Effector memory CD8-positive, alpha-beta T cell (primary cell): ENCODE measurements at places on chromosomes 3 and 15.

DNA sequence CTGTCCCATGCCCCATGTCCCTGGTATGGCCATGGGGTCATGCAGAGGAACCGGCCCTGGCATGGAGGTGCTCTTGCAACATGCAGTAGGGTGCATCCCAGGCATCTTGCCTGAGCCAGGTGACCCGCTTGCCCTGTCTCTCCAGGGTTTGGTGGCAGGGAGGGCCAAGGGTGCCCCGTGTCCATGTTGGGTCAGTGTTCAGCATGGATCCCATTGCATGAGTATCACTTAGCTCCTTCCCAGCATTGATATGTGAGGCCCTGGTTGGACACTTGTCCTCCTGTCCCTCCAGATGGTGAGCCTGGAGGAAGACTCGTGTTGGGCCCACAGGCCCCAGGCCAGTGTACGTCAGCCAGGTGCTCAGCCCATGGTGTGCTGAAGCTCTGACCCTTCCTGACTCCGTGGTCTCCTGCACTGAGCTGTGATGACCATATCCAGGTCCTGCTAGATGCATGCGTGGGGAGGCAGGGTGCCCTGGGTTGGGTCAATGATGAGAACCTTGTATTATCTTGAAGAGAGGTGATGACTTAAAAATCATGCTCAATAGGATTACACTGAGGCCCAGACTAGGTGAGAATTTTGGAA lies 205.0 kb downstream of the UBE3A start:
- no peaks in the 10 kb centered on the region for H3K27me3 ChIP-seq
- H3K4me3 ChIP-seq, result no peak overlapping the region
- peaks cover 3% of the 10 kb centered on the region for H3K36me3 ChIP-seq
- DNase-seq, result no peak
- H3K4me1 ChIP-seq, result no peaks in the 10 kb centered on the region
- H3K27ac ChIP-seq, result no peak overlapping the region

DNA sequence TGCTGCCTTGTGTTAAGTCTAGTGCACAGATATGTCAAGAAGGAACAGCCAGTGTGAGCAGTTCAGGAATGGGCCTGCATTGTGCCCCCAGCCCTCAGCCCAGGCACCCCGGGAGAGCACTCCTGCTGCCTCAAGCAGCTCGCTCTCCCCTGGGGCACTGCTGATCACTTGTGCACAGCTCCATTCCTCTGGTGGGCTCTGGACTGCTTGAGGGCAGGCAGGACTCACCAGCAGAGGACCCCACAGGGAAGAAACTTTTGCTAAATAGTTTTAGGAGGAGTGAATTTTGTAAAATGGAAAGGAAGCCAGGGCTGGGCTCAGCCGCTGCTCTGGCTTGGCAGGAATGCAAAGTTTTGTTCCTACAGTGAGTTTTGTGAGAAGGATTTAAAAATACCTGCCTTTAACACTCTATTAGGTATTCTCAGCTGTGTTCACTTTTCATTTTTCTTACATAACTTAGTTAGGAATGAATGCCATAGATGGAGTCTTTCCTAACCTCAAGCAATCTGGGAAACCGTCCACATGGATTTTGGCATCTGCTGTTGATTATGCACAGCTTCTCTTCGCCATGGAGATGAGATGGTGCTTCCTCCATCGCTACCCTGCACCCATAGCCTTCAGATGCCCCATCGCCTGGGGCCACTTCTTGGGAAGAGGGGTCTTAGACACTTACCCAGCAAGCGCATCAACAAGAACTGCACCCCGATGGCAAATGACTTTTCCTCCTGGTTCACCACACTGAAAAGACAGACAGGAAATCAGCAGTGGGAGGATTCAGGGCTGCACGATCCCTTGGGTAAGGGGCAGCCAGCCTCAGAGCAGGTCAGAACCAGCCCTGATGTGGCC lies 42.3 kb upstream of the RAB6B start:
- H3K4me3 ChIP-seq, result no peak overlapping the region
- peaks cover 70% of the 10 kb centered on the region for H3K27me3 ChIP-seq
- H3K36me3 ChIP-seq, result no peaks in the 10 kb centered on the region

GRCh38 chr3:23740517-23740965 lies 65.2 kb upstream of the UBE2E1 start:
- no peak for DNase-seq
- peak overlapping the region; percentile 59 for H3K27ac ChIP-seq
- H3K27me3 ChIP-seq, result no peaks in the 10 kb centered on the region
- peaks cover 8% of the 10 kb centered on the region for H3K4me1 ChIP-seq
- no peak overlapping the region for H3K4me3 ChIP-seq

DNA sequence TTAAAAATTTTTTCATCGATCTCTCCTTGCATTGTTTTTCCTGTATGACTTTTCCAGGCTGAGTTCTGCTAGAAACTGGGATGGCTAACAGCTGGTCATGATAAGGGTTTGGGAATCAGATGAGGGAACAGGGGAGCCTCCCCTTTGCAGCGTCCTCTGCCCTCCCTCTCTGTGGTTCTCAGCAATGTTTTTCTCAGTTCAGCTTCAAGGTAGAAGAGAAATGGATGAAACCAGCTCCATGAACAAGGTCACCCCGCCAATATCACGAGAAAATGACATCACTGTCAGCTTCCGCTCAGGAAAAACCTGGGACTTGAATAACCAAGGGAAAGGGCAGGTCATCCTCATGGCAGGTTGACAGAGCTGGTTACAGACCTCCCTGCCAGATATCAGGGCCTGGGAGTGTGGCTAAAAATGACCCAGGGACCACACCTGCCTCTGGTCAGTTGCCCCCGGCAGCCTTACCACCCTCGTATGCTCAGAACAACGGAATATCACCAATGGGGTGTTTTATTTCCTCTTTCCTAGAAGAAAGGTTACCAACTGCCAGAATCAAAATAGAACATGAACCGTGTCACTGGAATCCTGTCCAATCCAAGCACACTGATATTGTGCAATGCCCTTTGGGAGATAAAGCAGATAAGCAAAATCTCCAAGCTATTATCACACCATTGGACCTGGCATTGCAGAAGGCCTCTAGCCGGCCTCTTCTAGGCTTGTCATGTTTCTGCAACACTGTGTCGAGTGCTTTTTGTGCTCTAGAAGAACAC lies 26.1 kb downstream of the LSM3 start:
- H3K4me1 ChIP-seq, result peaks cover 5% of the 10 kb centered on the region
- H3K4me3 ChIP-seq, result no peak overlapping the region
- H3K36me3 ChIP-seq, result peaks cover 4% of the 10 kb centered on the region
- H3K27me3 ChIP-seq, result no peaks in the 10 kb centered on the region
- no peak for DNase-seq
